Right lobe of liver (tissue), 6 donors: ENCODE measurements at places on chromosomes 13 and 19.

- no peaks in the 10 kb centered on the region for H3K36me3 ChIP-seq
- no peak overlapping the region for H3K27ac ChIP-seq
- no peak for DNase-seq
- H3K4me1 ChIP-seq: no peaks in the 10 kb centered on the region
- no peaks in the 10 kb centered on the region for H3K27me3 ChIP-seq
Observed at GRCh38 chr13:26589754-26590153, 32.3 kb downstream of the WASF3 start.

- H3K36me3 ChIP-seq: no peaks in the 10 kb centered on the region
- no peak overlapping the region for H3K4me3 ChIP-seq
- no peak overlapping the region for H3K27ac ChIP-seq
Observed at GRCh38 chr13:98299235-98299965, 122.3 kb upstream of the RNF113B start.

GRCh38 chr19:6000228-6000847 is 22.4 kb upstream of the RANBP3 start:
- H3K36me3 ChIP-seq: no peaks in the 10 kb centered on the region
- no peaks in the 10 kb centered on the region for H3K4me1 ChIP-seq
- no peaks in the 10 kb centered on the region for H3K27me3 ChIP-seq
- no peak overlapping the region for H3K27ac ChIP-seq
- H3K4me3 ChIP-seq: no peak overlapping the region

DNA sequence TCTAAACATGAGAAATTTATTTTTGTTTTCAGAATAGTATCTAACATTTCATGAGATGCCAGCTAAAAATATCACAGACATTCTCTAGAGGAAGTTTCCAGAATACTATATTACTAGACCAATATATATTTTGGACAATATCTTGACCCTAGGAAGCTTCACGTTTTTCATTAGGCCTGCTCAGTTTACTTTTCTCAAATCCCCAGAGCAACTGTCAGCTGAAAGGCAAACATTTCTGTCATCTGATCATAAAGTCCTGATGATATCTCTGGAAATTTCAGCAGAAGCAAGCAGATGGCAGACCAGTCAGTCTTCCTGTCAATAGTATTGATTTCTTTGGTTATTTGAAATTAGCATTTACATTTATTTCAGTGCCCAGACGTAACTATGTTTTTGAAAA is 4.0 kb downstream of the POSTN start:
- H3K4me3 ChIP-seq: no peak overlapping the region
- H3K27ac ChIP-seq: no peak overlapping the region
- H3K4me1 ChIP-seq: no peaks in the 10 kb centered on the region

DNA sequence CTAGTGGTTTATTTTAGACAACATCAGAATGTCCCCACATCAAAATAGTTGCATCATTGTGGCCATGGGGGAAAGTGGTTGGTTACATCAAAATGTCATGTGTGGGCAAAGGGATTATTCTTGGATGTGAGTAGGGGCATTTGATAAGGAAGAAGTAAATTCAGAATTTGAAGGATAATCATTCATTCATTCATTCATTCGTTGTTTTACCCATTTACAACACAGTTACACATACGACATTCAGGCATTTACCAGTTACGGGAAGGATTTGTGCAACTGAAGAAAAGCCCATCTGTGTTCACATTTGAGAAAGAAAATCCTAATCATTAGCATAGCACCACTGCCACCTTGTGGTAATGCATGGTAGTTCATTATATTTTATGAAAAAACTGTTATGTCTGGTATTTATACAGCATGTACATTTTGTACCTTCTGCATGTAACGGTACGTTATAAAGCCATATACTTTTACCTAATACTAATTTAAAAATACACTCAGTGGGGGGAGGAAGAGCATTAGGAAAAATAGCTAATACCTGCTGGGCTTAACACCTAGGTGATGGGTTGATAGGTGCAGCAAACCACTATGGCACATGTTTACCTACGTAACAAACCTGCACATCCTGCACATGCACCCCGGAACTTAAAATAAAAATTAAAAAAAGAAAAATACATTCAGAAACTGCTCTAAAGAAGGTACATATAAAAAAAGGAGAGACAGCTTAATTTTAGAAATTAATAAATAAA is 62.1 kb downstream of the DGKH start:
- no peaks in the 10 kb centered on the region for H3K4me1 ChIP-seq
- no peak overlapping the region for H3K4me3 ChIP-seq
- no peak for DNase-seq
- H3K27ac ChIP-seq: no peak overlapping the region
- no peaks in the 10 kb centered on the region for H3K27me3 ChIP-seq

DNA sequence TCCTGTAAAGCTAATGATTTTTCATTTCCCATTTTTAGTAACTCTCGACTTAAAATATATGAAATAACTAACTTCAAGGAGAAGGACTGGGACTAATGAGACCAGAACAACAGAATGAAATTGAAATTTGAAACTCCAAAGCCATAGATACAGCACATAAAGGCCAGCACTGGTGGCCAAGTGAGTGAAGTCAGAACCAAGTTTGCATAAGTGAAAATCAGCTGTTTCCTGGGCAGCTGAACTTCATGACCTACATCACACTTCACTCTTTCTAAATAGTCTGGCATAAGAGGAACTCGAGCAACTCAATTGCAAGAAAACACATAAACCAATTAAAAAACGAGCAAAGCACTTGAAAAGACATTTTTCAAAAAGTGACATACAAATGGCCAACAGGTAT is 84.5 kb downstream of the DCLK1 start:
- no peak for DNase-seq
- no peaks in the 10 kb centered on the region for H3K4me1 ChIP-seq
- no peaks in the 10 kb centered on the region for H3K27me3 ChIP-seq

DNA sequence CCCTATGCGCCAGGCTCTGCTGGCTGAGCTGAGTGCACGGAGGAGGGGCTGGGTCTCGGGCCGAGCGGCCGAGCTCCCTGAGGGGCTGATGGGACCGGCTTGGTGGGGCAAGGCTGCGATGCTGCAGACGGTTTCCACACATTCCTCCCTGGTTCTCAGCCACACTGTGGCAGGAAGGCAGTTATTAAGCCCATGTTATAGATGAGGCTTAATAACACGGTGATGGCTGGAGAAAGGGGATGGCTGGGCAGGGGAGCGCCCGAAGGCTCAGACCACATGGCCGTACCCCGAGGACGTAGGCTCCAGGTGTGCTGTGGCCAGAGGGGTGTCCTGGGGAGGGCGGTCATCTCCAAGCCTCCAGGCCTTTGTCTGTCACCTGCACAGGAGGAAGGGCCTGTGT is 58.6 kb downstream of the MCF2L start:
- no peaks in the 10 kb centered on the region for H3K36me3 ChIP-seq
- DNase-seq: no peak
- no peak overlapping the region for H3K27ac ChIP-seq
- H3K4me1 ChIP-seq: peaks cover 16% of the 10 kb centered on the region
- no peaks in the 10 kb centered on the region for H3K27me3 ChIP-seq

DNA sequence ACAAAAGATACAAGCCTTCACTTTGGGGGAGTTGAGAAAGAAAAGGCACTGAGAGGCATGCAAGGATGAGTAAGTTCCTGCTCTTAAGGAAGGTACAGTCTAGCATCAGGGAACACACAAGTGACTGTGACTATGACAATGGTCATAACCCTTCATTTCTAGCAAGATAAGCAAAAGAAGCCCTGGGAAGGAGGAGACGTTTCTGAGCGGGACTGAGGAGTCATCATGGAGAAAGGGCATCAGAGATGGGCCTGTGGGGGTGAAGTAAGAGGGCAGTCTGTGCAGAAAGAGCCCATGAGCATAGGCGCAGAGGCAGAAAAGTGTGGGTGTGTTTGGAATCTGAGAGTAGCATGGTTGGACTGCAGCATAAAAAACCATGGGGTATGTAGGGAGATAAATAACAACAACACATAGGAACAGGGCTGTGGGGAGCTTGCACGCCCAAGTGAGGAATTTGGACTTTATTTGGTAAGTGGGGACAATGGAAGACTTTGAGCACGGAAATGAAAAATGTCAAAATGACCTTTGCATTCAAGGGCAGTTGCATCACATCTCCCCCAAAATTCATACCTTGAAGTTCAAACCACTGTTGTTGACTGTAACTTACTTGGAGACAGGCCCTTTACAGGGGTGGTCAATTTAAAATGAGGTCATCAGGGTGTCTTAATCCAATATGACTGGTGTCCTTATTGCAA is 86.7 kb downstream of the MBNL2 start:
- DNase-seq: no peak
- no peak overlapping the region for H3K27ac ChIP-seq
- peaks cover 31% of the 10 kb centered on the region for H3K4me1 ChIP-seq
- H3K4me3 ChIP-seq: no peak overlapping the region

- no peaks in the 10 kb centered on the region for H3K27me3 ChIP-seq
- no peak overlapping the region for H3K27ac ChIP-seq
- no peaks in the 10 kb centered on the region for H3K36me3 ChIP-seq
Observed at GRCh38 chr19:3692141-3693024, 7.9 kb downstream of the PIP5K1C start.

DNA sequence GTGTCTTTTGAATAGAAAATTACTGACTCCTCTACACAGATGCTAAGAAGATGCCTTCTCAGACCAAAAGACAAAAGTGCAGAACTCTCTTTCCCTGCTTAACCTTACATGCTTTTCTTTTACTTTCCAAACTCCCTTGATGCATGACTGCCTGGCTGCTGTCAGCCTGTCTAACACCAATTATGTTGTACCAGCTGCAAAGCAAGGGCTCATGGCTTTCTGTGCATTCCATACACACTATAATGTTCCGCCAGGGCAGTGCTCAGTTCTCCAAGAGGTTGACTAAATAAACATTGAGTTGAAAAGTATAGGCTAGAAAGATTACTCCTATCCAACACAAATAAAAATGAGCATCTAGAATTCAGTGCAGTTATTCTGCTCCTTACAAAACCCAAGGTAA is 330.4 kb upstream of the NBEA start:
- no peak overlapping the region for H3K4me3 ChIP-seq
- no peak overlapping the region for H3K27ac ChIP-seq
- H3K4me1 ChIP-seq: no peaks in the 10 kb centered on the region
- no peaks in the 10 kb centered on the region for H3K27me3 ChIP-seq

DNA sequence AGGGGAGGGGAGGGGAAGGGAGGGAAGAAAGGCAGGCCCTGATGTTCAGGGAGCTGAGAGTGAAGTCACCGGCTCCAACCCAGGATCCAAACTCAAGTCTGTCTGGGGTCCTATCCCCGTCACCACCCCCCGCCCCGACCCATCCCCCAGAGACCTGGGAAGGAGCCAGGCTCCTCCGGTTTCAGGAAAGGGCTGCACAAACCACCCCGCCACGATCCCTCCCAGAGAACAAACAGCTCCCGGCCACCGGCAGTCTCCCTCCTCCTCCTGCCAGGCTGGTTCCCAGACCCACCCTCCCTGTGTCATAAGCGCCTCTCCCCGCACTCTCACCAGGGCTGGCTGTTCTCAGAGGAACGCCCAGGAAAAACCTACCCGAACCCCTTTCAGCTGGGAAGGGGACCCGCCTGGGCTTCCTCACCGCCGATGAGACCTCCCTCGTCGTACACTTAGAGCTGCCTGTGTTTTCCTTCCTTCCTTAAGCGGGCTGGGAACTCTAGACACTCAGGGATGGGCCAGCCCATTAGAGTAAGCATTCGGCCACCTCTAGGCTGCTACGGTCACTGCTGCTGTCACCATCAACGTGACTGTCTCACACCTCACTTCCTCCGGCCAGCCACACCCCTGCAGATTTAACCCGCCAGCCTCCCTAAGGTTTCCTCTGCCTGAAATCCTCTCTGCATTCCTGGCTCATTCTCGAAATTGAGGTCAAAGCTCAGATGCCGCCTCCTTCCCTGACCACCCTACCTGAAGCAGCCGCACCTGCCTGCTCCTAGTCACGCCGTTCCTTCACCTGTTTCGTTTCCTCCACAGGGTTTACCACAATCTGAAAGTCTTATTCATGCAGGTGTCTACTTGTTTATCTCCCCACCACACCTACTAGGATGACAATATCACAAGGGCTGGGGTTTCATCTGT is 6.3 kb upstream of the RDH13 start:
- no peak overlapping the region for H3K27ac ChIP-seq
- no peaks in the 10 kb centered on the region for H3K36me3 ChIP-seq
- no peak for DNase-seq
- no peaks in the 10 kb centered on the region for H3K4me1 ChIP-seq

DNA sequence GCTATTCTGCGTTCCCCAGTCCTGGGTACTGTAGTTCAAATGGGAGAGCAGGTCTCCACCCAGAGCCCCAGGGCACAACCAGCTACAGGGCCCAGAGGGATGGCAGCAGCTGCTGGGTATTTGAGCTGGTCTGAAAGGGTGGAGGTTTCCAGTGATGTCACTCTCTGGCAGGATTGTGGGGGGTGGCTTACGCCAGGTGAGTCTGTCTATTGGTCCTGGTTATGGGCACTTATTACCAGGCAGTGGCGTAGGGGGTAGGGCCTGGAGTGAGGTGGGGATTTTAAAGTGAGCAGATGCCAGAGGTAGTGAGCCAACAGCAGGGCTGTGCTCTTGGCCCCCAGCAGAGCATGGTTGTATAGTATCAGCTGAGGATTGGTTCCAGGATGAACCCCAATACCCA is 6.2 kb downstream of the RPS19 start:
- no peak for DNase-seq
- H3K4me3 ChIP-seq: no peak overlapping the region
- H3K4me1 ChIP-seq: peaks cover 5% of the 10 kb centered on the region
- no peaks in the 10 kb centered on the region for H3K27me3 ChIP-seq
- H3K36me3 ChIP-seq: peaks cover 19% of the 10 kb centered on the region
- H3K27ac ChIP-seq: no peak overlapping the region

- DNase-seq: no peak
- H3K27me3 ChIP-seq: no peaks in the 10 kb centered on the region
- H3K36me3 ChIP-seq: no peaks in the 10 kb centered on the region
- no peak overlapping the region for H3K4me3 ChIP-seq
Observed at GRCh38 chr13:32453981-32454380, 26.1 kb upstream of the N4BP2L1 start.

- no peaks in the 10 kb centered on the region for H3K36me3 ChIP-seq
- H3K4me3 ChIP-seq: no peak overlapping the region
- peak overlapping the region; percentile 59 for H3K27ac ChIP-seq
- no peak for DNase-seq
- H3K27me3 ChIP-seq: no peaks in the 10 kb centered on the region
Observed at GRCh38 chr13:112722433-112723263, 32.8 kb downstream of the ATP11A start.

- no peaks in the 10 kb centered on the region for H3K36me3 ChIP-seq
- no peaks in the 10 kb centered on the region for H3K4me1 ChIP-seq
- DNase-seq: no peak
- H3K27me3 ChIP-seq: no peaks in the 10 kb centered on the region
- H3K27ac ChIP-seq: no peak overlapping the region
Observed at GRCh38 chr19:36574741-36575140, 1.6 kb upstream of the ZNF529 start.

DNA sequence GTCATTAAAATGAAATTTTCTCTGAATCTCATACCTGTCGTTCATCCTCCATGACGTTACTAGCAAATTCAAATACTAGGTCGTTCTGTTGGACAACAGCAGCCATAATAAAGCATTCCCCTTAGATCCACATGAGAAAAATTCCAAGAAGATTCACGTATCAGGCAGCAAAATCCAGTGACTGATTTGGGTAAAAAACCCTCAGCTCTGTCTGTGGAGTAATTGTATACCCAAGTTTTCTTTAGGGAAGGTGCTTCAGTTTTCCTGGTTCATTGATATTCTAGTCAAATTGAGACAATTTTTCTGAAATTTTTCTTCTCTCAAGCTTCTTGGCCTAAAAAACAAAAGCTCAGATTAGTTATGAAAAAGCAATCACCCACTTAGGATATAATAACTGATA is 37.2 kb downstream of the ELF1 start:
- no peaks in the 10 kb centered on the region for H3K36me3 ChIP-seq
- no peaks in the 10 kb centered on the region for H3K27me3 ChIP-seq
- H3K4me3 ChIP-seq: peak overlapping the region; percentile 17
- no peak for DNase-seq

- H3K4me3 ChIP-seq: no peak overlapping the region
- peaks cover 4% of the 10 kb centered on the region for H3K27me3 ChIP-seq
- H3K36me3 ChIP-seq: no peaks in the 10 kb centered on the region
- no peak for DNase-seq
- no peak overlapping the region for H3K27ac ChIP-seq
Observed at GRCh38 chr13:27822873-27823311, 30.6 kb downstream of the GSX1 start.
